Activated CD4-positive, alpha-beta T cell treated with anti-CD3 and anti-CD28 coated beads, Interleukin-2, amount 10 ng/mL, durations not matched to agents 7 days and 5 days (primary cell): ENCODE measurements at places on chromosomes 3 and 15.

- DNase-seq = no peak
Measured at GRCh38 chr3:128933213-128933921, 53.9 kb downstream of the ACAD9 start.

GRCh38 chr15:63263519-63263918 is 13.9 kb upstream of the APH1B start:
- DNase-seq = no peak

DNA sequence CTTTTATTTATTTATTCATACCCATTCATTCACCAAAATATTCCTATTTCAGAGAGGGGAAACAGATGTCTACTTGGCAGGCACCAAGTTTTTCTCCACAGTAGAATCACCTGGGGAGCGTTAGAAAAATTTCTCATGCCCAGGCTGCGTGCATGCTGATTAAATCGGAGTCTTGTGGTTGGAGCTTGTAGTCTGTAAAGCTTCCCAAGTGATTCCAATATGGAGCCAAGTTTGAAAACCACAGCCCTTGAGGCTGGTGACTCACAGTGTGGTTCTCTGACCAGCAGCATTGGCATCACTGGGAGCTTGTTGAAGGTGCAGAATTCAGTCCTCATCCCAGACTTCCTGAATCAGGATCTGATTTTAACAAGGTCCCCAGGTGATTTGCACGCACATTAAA is 49.7 kb downstream of the PDHB start:
- no peak for DNase-seq

DNA sequence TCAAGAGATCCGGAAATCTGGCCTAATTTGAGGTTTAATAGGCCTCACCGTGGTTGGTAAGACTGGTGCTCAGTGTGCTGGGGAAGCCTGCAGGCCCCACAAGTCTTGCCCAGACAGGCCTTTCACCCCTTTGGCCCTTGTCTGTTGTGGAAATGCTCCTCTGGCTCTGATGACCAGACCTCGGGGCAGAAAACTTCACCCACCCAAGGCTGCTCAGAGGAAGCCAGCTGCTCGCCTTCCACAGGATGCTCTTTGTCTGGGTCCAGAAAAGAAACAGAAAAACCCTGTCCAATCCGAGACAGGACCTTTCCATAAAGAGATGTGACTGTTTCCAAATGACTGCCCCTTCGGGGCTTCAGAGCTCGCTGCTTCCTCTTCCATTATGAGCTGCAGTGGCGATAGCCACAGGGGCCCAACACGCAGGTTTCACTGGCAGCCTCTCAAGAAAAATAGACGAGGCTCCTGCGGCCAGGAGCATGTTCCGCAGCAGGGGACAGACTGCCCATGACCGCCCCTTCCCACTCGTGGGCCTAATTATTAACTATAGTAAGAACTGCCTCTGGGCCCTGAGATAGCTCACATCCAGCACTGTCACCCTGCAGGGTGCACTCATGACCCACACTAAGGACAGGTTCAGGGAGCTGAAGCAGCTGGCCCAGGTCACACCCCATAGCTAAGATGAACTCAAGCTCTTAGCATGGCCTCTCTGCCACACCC is 6.8 kb upstream of the SNX22 start:
- no peak for DNase-seq

GRCh38 chr3:53525765-53526703 is 31.6 kb downstream of the CACNA1D start:
- no peak for DNase-seq

GRCh38 chr3:22526266-22526837 is 676.8 kb upstream of the UBE2E2 start:
- no peak for DNase-seq

- DNase-seq = no peak
Measured at GRCh38 chr15:39878406-39878785, 41.7 kb downstream of the GPR176 start.

DNA sequence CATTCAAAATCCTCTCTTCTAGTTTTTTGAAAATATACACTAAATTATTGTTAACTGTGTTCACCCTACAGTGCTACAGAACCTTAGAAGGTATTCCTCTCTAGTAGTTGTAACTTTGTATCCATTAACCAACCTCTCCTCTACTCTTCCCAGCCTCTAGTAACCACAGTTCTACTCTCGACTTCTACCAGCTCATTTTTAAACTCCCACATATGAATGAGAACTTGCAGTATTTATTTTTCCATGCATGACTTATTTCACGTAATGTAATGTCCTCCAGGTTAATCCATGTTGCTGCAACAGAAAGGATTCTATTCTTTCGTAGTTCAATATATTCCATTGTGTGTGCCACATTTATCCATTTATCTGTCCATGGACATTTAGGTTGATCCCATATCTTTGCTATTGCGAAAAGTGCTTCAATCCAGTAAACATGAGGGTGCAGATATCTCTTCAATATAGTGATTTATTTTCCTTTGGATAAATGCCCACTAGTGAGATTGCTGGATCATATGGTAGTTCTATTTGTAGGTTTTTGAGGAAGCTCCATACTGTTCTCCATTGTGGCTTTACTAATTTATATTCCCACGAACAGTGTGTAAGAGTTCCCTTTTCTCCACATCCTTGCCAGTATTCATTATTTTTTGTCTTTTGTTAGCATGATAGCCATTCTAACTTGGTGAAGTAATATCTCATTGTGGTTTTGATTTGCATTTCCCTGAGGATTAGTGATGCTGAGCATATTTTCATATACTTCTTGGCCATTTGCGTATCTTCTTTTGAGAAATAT is 113.7 kb upstream of the SMAD3 start:
- DNase-seq = no peak
